ENCODE measurements at places on chromosomes 6 and 20. TPM values are rescaled to one million over a fixed set of nuclear protein-coding genes. Genes with fewer than 3 reads are reported as not detected.
A peak's percentile ranks its signal among the peaks of the same experiment; 100 is the strongest.

Gene TPBG
- not detected for total RNA-seq

Gene RBM39
- 687 TPM for total RNA-seq

Gene SLC17A1
- total RNA-seq: not detected

Gene ENPP3
- 0.44 TPM for total RNA-seq

Gene CCDC170
- total RNA-seq: not detected

Gene ACSS2
- total RNA-seq: 27.2 TPM

Gene SMIM8
- total RNA-seq: 15.2 TPM

Gene FAM83D
- total RNA-seq: 1.0 TPM

Gene ARMC12
- total RNA-seq: 1.9 TPM

GRCh38 chr6:15990179-15990578 lies 138.7 kb upstream of the MYLIP start:
- no peak overlapping the region for H3K4me3 ChIP-seq
- DNase-seq: no peak
- H3K27me3 ChIP-seq: no peaks in the 10 kb centered on the region
- H3K36me3 ChIP-seq: no peaks in the 10 kb centered on the region
- no peak overlapping the region for H3K27ac ChIP-seq
- peaks cover 5% of the 10 kb centered on the region for H3K4me1 ChIP-seq

GRCh38 chr6:6046716-6047115 lies 40.0 kb upstream of the NRN1 start:
- no peak for DNase-seq
- H3K4me3 ChIP-seq: no peak overlapping the region
- H3K4me1 ChIP-seq: no peaks in the 10 kb centered on the region
- no peak overlapping the region for H3K27ac ChIP-seq

GRCh38 chr6:90040931-90041330 lies 146.7 kb downstream of the GJA10 start:
- peaks cover 17% of the 10 kb centered on the region for H3K4me1 ChIP-seq
- H3K4me3 ChIP-seq: no peak overlapping the region
- H3K27ac ChIP-seq: peak overlapping the region; percentile 56
- no peaks in the 10 kb centered on the region for H3K27me3 ChIP-seq

GRCh38 chr20:38342216-38342615 lies 4.1 kb upstream of the LBP start:
- no peaks in the 10 kb centered on the region for H3K4me1 ChIP-seq
- H3K27me3 ChIP-seq: peaks cover 13% of the 10 kb centered on the region
- no peak overlapping the region for H3K27ac ChIP-seq
- no peak overlapping the region for H3K4me3 ChIP-seq

GRCh38 chr6:106026748-106027715 lies 59.1 kb upstream of the PRDM1 start:
- H3K4me3 ChIP-seq: no peak overlapping the region
- no peak overlapping the region for H3K27ac ChIP-seq
- H3K27me3 ChIP-seq: peaks cover 19% of the 10 kb centered on the region
- no peaks in the 10 kb centered on the region for H3K36me3 ChIP-seq

GRCh38 chr6:112235956-112236355 lies 18.4 kb downstream of the LAMA4 start:
- no peaks in the 10 kb centered on the region for H3K27me3 ChIP-seq
- no peak for DNase-seq
- H3K27ac ChIP-seq: no peak overlapping the region
- H3K4me3 ChIP-seq: no peak overlapping the region
- no peaks in the 10 kb centered on the region for H3K36me3 ChIP-seq
- no peaks in the 10 kb centered on the region for H3K4me1 ChIP-seq

- DNase-seq: no peak
- no peak overlapping the region for H3K27ac ChIP-seq
- H3K4me1 ChIP-seq: no peaks in the 10 kb centered on the region
These were observed 164.8 kb upstream of the SGK1 start for GRCh38 chr6:134482593-134483270.

GRCh38 chr6:84166395-84166794 lies 61.0 kb downstream of the CEP162 start:
- no peak overlapping the region for H3K4me3 ChIP-seq
- no peak for DNase-seq
- H3K36me3 ChIP-seq: peaks cover 44% of the 10 kb centered on the region
- H3K4me1 ChIP-seq: no peaks in the 10 kb centered on the region

DNA sequence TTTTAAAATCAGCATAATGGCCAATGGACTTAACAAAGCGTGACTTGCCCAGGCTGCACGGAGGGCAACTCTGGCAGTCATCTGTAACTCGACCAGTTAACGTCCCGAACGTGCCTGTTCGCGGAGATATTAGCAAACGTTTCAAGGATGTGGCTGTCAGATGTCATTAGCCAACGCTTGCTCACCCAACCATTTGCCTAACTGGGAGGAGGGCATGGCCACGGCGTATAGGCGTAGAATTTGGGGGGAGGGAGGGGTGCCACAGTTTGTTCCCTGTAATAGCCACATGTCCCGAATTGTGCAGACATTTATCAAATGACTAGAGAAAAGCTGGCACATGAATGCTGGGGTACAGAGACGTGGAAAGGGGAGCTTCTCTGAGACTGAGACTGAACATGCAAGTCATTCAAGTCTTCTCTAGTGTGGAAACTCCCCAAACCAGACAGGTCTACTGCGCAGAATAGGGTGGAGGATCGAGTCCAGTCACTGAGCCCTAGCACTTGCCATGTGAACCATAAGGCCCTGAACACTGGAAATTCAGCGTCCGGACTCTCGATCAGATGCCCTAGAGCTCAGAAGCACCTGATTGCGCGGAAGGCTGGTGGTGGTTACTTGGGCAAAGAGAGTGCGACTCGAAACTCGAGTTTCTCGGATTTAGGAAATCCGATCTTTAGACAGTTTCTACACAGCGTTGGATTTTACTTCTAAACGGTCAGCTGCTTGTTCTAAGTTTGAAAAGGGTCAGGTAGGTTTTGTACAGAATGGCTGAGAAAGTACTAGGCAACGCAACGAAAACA lies 32.6 kb downstream of the TFAP2B start:
- H3K27ac ChIP-seq: no peak overlapping the region
- no peak for DNase-seq
- H3K4me3 ChIP-seq: no peak overlapping the region
- no peaks in the 10 kb centered on the region for H3K4me1 ChIP-seq
- H3K36me3 ChIP-seq: no peaks in the 10 kb centered on the region

- H3K4me1 ChIP-seq: peaks cover 2% of the 10 kb centered on the region
- H3K4me3 ChIP-seq: no peak overlapping the region
- no peak for DNase-seq
- H3K27ac ChIP-seq: no peak overlapping the region
- peaks cover 38% of the 10 kb centered on the region for H3K36me3 ChIP-seq
These were observed 70.7 kb upstream of the SCP2D1 start for GRCh38 chr20:18742841-18743240.

DNA sequence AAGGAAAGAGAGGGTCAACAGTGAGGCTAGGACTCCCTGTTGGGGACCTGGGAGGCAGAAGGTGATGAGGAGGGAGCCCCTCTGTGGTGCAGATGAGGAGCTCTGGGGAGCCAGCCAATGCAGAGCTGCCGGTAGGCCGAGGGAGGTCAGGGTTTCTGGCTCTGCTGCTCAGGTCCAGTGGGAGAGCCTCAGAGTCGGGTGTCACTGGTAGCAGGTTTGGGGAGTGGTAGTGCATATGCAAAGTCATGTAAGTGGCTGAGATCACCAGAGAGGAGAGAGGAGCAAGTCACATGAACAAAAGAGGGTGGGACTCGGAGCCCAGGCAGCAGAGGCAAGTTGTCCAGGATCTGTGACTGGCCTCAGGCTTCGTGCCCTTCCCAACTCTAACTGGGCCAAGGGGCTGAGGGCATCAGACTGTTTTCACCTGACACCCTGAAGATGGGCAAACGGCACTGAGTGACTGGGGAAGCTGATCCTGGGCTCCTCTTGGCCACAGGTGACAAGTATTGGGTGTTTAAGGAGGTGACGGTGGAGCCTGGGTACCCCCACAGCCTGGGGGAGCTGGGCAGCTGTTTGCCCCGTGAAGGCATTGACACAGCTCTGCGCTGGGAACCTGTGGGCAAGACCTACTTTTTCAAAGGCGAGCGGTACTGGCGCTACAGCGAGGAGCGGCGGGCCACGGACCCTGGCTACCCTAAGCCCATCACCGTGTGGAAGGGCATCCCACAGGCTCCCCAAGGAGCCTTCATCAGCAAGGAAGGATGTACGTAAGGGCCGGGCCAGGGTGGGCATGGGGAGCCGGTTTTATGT lies 6.6 kb downstream of the MMP24OS start:
- H3K27me3 ChIP-seq: no peaks in the 10 kb centered on the region
- no peak for DNase-seq
- H3K4me3 ChIP-seq: no peak overlapping the region
- H3K4me1 ChIP-seq: peaks cover 4% of the 10 kb centered on the region

- peak within 1 kb of the TSS; percentile 22 for H3K4me3 ChIP-seq
- no peak within 1 kb of the TSS for H3K27ac ChIP-seq
- no peaks in the 10 kb centered on the region for H3K36me3 ChIP-seq
- H3K27me3 ChIP-seq: peaks cover 18% of the 10 kb centered on the region
- peaks cover 2% of the 10 kb centered on the region for H3K4me1 ChIP-seq
- DNase-seq: no peak
These were observed at the start of gene KCNK17 for GRCh38 chr6:39314273-39314795. KCNK17 (minus strand) TSS chr6:39314419; CDS start chr6:39314320, 99 bp downstream.

DNA sequence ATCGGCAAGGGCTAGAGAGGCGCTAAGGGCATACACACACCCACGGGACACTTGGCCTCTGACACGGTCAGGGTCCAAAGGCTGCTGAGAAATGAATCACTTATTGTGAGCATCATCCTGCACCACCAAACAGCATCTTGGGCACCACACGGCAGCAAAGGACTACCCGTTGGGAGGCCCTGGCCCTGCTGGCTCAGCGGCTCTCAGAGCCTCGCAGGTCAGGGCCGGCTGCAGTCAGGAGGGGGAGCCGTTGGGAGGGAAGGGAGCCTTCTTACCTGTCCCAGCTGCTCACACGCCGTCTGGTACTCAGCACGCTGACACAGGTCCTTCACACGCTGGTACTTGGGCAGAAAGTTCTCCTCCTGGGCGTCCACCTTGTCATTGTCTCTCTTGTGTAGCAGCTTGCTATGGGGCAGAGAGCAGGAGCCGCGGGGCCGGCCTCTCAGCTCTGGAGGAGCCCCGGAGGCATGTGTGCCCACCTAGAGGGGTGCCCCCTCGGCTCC lies 109.0 kb downstream of the SULF2 start:
- H3K36me3 ChIP-seq: no peaks in the 10 kb centered on the region
- peaks cover 5% of the 10 kb centered on the region for H3K4me1 ChIP-seq
- peaks cover 1% of the 10 kb centered on the region for H3K27me3 ChIP-seq
- no peak for DNase-seq
- no peak overlapping the region for H3K4me3 ChIP-seq

DNA sequence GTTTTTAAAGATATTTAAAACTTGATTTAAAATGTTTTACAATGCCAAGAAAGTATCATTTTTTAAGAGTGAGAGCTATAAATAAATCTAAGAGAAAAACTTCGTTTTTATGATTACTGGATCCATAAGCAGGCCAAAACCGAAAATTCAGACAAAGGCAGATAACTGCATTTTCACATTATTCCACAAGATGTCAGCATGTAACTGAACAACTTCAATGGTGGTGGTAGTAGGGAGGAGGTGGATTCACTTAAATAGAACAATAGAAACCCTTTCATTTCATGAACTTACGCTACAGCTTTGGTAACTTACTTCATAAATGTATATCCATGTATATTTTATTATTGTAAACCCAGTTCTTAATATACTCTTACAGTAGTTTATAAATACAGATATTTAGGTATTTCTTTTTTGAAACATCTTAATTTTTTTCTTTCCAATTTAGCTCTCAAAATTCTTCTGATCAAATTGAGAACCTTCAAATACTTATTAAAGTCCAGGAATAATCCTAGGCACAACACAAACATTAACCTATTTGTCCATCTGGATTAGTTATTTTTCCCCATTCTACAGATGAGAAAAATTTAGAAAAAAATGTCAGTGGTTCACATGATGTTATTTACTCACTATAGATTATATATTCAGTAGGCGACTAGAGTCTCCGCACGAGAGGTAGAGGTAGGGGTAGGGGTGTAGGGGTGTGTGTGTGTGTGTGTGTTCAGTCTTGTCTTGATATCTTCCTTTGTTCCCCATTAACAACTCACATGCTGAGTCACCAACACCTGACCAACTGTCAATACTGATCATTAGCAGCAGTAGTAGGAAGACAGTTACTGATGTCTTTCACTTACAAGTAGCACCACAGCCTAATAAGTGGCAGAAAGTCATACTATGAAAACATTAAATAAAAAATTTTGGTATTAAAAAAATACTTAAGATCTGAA lies 111.5 kb downstream of the ARHGAP18 start:
- peak; percentile 25 for DNase-seq
- H3K4me1 ChIP-seq: no peaks in the 10 kb centered on the region
- H3K4me3 ChIP-seq: no peak overlapping the region
- H3K27ac ChIP-seq: no peak overlapping the region
- H3K36me3 ChIP-seq: no peaks in the 10 kb centered on the region
- H3K27me3 ChIP-seq: no peaks in the 10 kb centered on the region

DNA sequence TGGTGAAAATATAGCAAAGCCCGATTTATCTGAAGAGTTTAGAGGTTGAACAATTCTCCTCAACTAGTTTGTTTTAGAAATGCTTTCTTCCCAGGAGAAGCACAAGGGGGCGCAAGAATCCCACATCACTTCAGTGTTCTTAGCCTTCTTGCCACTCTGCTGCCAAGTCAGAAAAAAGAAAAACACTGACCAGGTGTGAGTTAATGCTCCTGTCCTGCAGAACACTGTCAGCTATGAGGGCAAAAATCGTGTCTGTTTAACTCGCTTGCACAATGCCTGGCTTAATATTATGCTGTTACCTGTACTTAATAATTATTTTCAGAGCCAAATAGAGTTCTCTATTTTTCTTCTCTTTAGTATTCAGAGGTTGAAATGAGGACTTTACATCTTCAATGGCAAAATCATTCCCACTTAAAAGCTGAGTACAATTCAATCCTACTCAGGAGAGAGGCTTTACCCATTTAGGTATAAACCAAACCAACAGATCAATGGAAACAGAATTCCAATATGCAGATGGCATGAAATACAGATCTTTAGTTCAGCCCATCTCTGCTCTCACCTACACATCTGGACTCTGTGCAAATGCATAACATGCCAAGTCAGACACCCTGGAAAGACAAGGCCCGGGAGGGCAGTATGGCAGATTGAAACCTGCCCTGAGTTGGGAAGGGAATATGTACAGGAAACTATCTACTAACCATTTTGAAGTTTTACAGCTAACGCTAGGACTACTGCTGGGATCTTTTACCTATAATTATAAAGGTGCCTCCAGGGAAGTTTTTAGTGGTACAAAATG lies 71.4 kb upstream of the TULP1 start:
- H3K4me3 ChIP-seq: peak overlapping the region; percentile 52
- peaks cover 34% of the 10 kb centered on the region for H3K36me3 ChIP-seq
- H3K27me3 ChIP-seq: no peaks in the 10 kb centered on the region
- peaks cover 60% of the 10 kb centered on the region for H3K4me1 ChIP-seq

GRCh38 chr6:32074996-32075532 lies 34.1 kb downstream of the TNXB start:
- no peaks in the 10 kb centered on the region for H3K27me3 ChIP-seq
- no peak for DNase-seq
- H3K27ac ChIP-seq: no peak overlapping the region
- H3K36me3 ChIP-seq: no peaks in the 10 kb centered on the region
- H3K4me3 ChIP-seq: no peak overlapping the region
- no peaks in the 10 kb centered on the region for H3K4me1 ChIP-seq

GRCh38 chr20:14375416-14375985 lies 38.1 kb upstream of the FLRT3 start:
- H3K36me3 ChIP-seq: no peaks in the 10 kb centered on the region
- H3K4me1 ChIP-seq: no peaks in the 10 kb centered on the region
- H3K27me3 ChIP-seq: no peaks in the 10 kb centered on the region
- H3K27ac ChIP-seq: no peak overlapping the region

Measured in naive thymus-derived CD8-positive, alpha-beta T cell (primary cell).